Activated T-cell treated with anti-CD3 and anti-CD28 coated beads, Interleukin-2, amount 50 U/mL, for 72 hours (primary cell): ENCODE measurements at places on chromosomes 4 and X. TPM values are rescaled to one million over a fixed set of nuclear protein-coding genes. Genes with fewer than 3 reads are reported as not detected.

Gene PABPC4L
- not detected for total RNA-seq

Gene CD38
- total RNA-seq = 60.2 TPM

Gene HTT-AS
- total RNA-seq = not detected

Gene SLC7A11
- 15.4 TPM for total RNA-seq

Gene POF1B
- total RNA-seq = 0.12 TPM

Gene MAGEE1
- total RNA-seq = 3.3 TPM

Gene TCEAL8
- total RNA-seq = 31.9 TPM

DNA sequence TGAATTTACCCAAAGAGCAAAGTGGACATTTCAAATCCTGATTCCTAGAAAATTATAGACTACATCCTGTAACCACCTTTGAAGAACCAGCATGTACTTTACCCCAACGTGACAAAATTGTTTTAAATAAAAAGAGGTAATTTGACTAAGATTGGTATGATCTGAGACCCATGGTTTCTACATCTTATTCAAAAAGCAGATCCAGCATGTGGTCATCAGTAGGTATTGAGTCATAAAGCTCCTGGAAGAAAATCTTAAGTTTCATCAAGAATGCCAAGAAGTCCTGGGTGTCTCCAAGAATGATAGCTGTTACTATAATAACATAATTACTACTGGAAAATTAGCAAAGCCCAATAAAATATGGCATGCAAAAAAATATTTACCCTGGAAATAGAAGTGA, 61.8 kb downstream of the NFKB1 start:
- peaks cover 10% of the 10 kb centered on the region for H3K36me3 ChIP-seq
- H3K4me1 ChIP-seq = peaks cover 2% of the 10 kb centered on the region
- H3K27ac ChIP-seq = peak overlapping the region; percentile 59

GRCh38 chrX:131881194-131881593, 141.9 kb upstream of the STK26 start:
- no peak overlapping the region for H3K4me3 ChIP-seq
- no peaks in the 10 kb centered on the region for H3K36me3 ChIP-seq
- DNase-seq = no peak

DNA sequence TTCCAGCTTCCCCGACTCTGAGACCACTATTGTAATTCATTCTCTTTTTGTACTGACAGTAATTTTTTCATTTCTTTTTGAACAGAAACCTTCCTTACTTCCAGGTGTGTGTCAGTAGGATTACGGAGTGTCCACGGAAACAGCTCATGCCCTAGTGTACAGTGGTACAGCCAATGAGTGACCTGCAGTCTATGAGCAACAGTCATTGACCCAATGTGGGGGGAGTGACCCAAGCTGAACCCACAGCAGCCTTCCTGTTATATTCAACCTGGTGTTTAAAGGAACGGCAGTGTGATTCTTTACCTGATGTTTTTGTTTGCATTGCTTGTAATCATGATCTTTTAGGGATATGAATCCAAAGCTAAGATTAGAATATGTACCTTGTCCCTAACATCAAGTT, 1.2 kb downstream of the H2BW2 start:
- H3K27me3 ChIP-seq = peaks cover 69% of the 10 kb centered on the region
- H3K4me1 ChIP-seq = no peaks in the 10 kb centered on the region
- H3K36me3 ChIP-seq = no peaks in the 10 kb centered on the region

DNA sequence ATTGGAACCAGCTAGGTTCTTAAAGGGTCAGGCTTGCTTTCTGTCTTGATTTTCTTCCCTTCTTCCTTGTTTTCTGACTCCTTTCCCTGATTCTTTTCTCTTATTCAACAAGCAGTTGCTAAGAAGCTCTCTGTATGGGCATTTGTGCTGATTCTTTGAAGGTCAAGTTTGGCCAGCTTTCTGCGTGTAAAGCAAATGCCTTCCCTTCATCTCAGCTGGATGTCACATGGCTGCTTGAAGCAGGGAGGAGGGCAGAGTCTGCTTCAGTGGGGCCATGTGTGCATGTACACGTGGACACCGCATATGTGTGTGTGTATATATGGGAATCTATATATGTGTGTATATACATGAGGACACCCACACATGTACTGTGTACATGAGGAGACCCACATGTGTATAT, 139.9 kb upstream of the ATP6AP2 start:
- DNase-seq = no peak
- H3K36me3 ChIP-seq = no peaks in the 10 kb centered on the region
- H3K4me3 ChIP-seq = no peak overlapping the region
- H3K4me1 ChIP-seq = no peaks in the 10 kb centered on the region

- H3K27ac ChIP-seq = peak overlapping the region; percentile 21
- no peak overlapping the region for H3K4me3 ChIP-seq
- H3K4me1 ChIP-seq = no peaks in the 10 kb centered on the region
- no peak for DNase-seq
- no peaks in the 10 kb centered on the region for H3K36me3 ChIP-seq
Observed at GRCh38 chr4:47513461-47513860, 28.4 kb downstream of the ATP10D start.

DNA sequence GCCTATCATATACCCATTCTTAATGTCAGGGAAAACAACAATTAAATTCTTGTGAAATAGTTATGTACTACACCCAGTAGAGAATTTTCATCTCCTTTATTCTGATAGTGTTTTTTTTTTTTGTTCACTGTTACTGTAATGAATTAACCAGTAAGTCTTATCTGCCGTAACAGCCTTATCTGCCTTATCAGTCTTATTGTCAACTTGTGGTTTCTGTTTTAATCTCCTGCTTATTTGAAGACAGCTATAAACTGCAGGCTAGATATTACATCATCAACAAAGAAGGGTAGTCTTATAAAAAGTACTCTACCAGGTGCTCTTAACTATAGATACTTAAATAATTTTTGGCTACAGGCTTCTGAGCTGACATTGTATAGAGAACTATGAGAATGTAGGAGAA, 79.5 kb downstream of the MAGEB5 start:
- H3K4me3 ChIP-seq = no peak overlapping the region
- no peak for DNase-seq
- H3K4me1 ChIP-seq = no peaks in the 10 kb centered on the region
- no peaks in the 10 kb centered on the region for H3K27me3 ChIP-seq
- H3K36me3 ChIP-seq = no peaks in the 10 kb centered on the region

GRCh38 chrX:155997436-155997835, at the start of gene IL9R:
Gene IL9R (plus strand): TSS chrX:155997696. CDS start chrX:155997760, 64 bp downstream.
- H3K4me1 ChIP-seq = peaks cover 19% of the 10 kb centered on the region
- peak; percentile 69 for DNase-seq
- H3K27me3 ChIP-seq = peaks cover 4% of the 10 kb centered on the region
- H3K27ac ChIP-seq = peak within 1 kb of the TSS; percentile 32

DNA sequence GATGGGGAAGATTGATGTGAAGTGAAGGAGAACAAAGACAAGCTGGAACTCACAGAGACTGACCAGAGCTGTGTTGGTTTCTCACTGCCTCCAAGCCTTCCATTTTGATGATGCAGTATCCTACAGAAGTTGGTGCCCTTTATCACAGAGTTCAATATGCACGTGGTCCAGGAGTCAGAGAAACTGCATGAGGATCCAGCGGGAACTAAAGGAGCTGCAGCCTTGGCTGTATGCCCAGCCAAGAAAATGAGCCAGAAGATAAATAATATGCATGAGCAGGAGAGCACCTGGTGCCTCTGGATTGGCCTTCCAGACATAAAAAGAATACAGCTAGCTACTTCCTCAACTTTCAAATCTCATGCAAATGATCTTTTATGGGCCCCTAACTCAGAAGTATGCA, 44.3 kb upstream of the DCLK2 start:
- H3K27me3 ChIP-seq = peaks cover 23% of the 10 kb centered on the region
- no peak for DNase-seq
- H3K4me1 ChIP-seq = no peaks in the 10 kb centered on the region
- H3K27ac ChIP-seq = no peak overlapping the region
- no peak overlapping the region for H3K4me3 ChIP-seq

DNA sequence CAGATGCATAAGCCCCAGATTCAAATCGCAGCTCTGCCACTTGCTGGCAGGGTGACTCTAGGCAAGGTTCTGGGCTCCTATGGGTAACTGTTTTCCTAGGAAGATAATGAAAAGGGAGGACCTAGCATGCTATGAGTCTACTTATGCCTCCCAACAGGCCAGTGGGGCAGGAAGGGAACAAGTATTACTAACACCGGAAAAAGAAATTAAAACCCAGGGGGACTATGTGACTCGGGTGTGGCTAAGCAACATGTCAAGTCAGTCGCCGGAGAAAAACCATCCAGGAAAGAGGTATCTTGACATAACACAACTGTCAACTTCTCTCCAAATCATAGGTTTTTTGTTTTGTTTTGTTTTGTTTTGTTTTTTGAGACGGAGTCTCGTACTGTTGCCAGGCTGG, 45.5 kb upstream of the RBPJ start:
- no peak overlapping the region for H3K27ac ChIP-seq
- no peak for DNase-seq
- no peaks in the 10 kb centered on the region for H3K36me3 ChIP-seq
- peaks cover 19% of the 10 kb centered on the region for H3K4me1 ChIP-seq

DNA sequence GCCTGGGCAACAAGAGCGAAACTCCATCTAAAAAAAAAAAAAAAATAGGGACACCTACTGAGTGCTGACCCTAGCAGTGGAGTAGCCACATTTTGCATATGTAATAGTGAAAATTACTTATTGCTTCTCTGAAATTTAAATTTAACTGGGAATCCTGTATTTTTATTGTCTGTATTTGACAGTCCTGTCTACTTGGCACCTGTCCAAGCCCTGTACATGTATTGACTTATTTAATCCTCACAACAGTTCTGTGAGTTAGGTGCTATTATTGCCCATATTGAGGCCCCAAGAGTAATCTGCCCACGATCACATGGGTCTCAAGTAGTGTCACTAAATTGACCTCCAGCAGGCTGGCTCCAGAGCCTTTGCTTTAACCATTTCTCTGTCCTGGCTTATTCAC, 81.6 kb downstream of the WDR19 start:
- H3K36me3 ChIP-seq = no peaks in the 10 kb centered on the region
- no peak overlapping the region for H3K4me3 ChIP-seq
- H3K27ac ChIP-seq = no peak overlapping the region
- H3K27me3 ChIP-seq = no peaks in the 10 kb centered on the region
- no peak for DNase-seq

DNA sequence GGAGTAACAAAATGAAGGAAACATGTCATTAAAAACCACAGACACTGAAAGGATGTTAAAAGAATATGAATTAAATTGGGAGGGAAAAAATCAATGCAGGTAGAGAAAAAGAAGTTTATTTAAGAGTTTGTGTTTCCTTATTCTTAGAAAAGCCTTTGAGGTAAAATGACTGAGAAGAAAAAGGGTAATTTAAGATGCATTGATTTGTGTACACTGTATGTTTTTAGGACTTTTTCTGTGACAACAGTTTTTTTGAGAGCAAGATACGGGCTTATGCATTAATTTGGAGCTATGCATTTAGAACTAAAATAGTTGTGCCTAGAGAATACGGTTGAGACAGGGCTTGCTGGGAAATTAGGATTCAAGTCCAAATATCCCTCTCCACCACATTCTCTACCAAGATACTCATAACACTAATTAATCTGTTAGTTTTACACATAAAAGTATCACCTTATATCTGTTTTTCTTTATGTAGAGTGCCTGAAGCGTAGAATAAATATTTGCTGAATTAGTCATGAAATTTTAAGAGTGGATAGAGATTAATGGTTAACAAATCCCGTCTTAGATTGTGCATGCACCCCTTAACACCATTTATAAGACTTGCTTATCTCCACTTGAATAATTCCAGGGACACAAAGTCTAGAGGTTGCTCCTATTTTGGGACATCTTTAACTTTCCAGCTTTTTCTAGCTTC, 232.5 kb downstream of the PCDH7 start:
- no peak overlapping the region for H3K4me3 ChIP-seq
- H3K36me3 ChIP-seq = no peaks in the 10 kb centered on the region
- no peaks in the 10 kb centered on the region for H3K27me3 ChIP-seq

DNA sequence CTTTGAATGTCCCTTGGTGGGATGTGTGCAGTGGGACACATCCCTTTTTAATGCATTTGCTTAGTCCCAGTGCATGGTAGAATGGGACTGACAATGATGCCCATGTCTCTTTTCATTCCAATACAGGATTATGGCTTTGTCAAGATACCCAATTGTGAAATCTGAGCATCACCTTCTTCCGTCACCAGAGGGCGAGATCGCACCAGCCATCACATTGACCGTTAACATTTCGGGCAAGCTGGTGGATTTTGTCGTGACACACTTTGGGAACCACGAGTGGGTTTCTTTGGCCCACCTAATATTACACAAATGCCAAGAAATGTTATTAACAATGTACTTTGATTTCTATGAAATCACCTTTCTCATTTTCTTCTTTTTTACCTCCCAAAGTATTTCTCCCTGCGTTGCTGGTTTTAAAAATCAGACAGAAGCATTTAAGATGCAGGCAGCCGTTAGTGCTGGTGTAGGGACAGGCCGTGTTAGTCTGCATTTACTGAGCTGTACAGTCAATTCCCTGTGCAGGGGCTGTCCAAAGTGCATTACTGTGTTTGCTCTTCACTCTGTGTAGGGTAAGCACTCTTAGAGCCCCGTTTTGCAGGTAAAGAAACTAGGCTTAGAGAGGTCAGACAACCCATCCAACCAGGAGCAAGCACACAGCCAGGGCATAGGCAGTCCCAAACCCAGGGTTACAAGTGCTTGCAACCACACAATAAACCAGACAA, 46.5 kb downstream of the CWH43 start:
- peak; percentile 11 for DNase-seq
- H3K27ac ChIP-seq = no peak overlapping the region
- H3K4me3 ChIP-seq = no peak overlapping the region
- H3K27me3 ChIP-seq = peaks cover 19% of the 10 kb centered on the region

DNA sequence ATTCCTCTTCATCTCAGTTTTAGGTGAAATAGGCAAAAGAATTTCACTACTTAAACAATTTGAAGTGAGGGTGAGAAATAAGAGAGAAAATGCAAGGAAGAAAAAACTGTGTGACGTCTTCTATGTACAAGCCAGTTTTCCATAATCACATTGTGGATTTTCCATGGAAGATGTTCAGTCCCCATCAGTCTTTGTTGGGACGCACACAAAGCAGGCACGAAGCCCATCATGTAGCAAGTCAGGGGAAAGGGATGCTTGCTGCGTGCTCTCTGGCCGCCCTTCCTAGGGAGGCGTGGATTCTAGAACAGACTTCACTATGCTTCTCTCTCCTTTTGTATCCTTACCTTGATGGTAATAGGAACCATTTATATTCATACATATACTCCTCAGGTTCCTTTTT, 54.7 kb downstream of the RBPJ start:
- H3K27me3 ChIP-seq = no peaks in the 10 kb centered on the region
- H3K4me1 ChIP-seq = peaks cover 51% of the 10 kb centered on the region
- DNase-seq = no peak
- peaks cover 6% of the 10 kb centered on the region for H3K36me3 ChIP-seq

DNA sequence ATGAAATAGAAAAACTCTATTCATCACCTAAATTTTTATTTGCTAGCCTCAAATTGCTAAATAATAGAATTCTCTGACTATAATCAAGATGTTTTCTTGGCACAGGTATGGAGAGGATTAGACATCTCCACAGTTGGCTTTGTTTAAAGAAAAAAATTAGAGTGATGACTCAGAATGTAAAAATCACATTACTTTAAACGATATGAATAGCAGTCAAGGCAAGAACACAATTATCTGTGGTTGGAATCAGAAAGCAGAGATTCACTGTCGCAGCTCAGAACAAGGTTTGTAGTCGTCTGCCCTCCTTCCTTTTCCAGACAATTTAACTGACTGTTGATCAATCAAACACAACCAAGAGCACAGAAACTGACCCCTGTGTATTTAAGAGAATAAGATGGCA, 32.2 kb upstream of the CCKAR start:
- H3K4me1 ChIP-seq = no peaks in the 10 kb centered on the region
- no peaks in the 10 kb centered on the region for H3K27me3 ChIP-seq
- DNase-seq = no peak

GRCh38 chr4:103032574-103032973, 13.1 kb upstream of the SLC9B1 start:
- H3K4me1 ChIP-seq = no peaks in the 10 kb centered on the region
- no peak overlapping the region for H3K4me3 ChIP-seq
- DNase-seq = no peak
- H3K27me3 ChIP-seq = no peaks in the 10 kb centered on the region
- H3K27ac ChIP-seq = no peak overlapping the region
- peaks cover 5% of the 10 kb centered on the region for H3K36me3 ChIP-seq
